H4 (cell line): ENCODE measurements at places on chromosomes 2 and 18. TPM values are rescaled to one million over a fixed set of nuclear protein-coding genes. Genes with fewer than 3 reads are reported as not detected.
A peak's percentile ranks its signal among the peaks of the same experiment; 100 is the strongest.

The AMMECR1L gene
- total RNA-seq = 11.8 and 13.9 TPM in 2 replicates

The EN1 gene
- total RNA-seq = 0.06 and 0.35 TPM in 2 replicates

The REG3G gene
- not detected in 2 replicates for total RNA-seq

The IL1A gene
- total RNA-seq = 0.06 TPM in 1 of 2 replicates, not detected in the other

The MBD1 gene
- 28.4 and 36.2 TPM in 2 replicates for total RNA-seq

- peak; percentile 52 for DNase-seq
These were observed 36.0 kb upstream of the STAT1 start for GRCh38 chr2:191049728-191050639.

GRCh38 chr2:160289831-160290230 is 89.8 kb upstream of the ITGB6 start:
- no peak for DNase-seq

DNA sequence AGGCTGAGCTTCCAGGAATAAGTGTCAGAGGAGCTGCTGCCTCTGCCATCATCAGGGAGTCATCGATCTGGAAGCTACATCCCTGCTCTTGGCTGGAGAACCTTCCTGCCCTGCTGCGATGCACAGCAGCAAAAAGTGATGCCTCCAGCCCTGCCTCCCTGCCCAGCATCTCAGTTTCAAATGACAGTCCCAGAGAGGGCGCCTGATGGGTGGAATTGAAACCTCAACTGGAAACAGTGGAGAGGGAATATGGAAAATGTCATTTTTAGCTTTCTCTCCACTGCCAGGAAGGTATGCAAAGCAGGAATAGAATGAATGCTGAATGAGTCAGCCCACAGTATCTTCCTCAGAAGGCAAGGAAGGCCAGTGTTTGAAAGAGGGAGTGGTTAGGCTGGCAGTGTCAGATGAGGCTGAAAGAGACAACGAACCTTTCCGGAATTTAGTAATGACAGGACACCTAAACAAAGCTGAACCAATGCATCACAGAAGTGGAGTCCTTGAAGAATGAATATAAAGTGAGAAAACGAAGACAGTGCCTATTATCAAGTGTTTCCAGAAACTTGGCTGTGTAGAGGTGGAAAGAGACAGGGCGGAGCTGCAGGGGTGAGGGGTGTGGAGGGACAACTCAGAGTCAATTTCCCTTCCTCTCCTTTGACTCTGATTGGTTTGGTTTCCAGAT is 153.9 kb upstream of the NDUFV2 start:
- DNase-seq = peak; percentile 35

DNA sequence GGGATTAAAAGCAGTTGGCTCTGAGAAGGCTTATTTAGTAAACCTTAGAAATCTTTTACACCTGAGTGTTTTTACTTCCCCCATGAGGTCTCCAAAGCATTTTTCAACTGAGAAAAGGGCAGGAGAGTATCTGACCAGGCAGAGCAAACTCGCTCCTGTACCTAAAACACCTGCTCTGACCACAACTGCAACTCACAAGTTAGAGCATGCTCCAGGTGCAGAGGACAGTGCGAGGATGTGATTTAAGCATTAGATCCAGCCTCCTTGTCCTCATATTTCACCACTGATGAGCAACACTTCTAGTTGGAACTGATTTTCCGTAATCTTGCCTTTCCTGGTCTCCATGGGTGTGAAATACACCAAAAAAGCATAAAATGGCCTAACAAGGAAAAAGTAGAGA is 34.5 kb upstream of the TBC1D8 start:
- DNase-seq = no peak

- DNase-seq = no peak
These were observed 87.6 kb downstream of the SMAD2 start for GRCh38 chr18:47842836-47843235.

GRCh38 chr2:110766291-110766690 is 33.9 kb downstream of the ACOXL start:
- DNase-seq = no peak

DNA sequence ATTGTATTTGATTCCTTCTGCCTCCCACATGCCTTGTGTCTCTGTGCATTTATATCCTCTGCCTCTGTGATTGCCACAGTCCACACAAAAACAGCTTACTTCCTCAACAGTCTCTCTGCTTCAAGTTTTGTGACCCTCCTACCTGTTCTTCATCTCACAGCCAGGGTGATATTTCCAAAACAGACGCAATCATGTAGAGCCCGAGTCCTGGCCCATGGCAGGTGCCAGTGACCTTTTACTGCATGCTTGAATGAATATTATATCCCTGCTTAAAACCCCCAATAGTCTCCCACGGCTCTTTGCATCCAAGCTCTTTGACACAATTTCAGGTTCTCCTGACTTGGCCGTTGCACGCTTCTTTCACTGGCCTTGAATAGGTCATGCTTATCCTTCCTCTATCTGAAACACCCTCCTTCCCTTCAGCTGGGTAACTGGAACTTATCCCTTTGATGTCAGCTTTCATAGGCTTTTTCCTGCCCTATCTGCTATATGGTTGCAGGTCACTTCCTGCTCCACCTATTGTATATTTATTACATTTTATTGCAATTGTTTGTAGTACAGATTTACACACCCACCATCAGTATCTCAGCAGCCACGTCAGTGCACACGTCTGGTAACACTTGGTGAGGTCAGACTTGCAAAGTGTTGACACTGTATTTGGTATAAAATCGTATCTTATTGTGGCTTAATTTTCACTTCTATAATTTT is 29.7 kb upstream of the IL1B start:
- no peak for DNase-seq

DNA sequence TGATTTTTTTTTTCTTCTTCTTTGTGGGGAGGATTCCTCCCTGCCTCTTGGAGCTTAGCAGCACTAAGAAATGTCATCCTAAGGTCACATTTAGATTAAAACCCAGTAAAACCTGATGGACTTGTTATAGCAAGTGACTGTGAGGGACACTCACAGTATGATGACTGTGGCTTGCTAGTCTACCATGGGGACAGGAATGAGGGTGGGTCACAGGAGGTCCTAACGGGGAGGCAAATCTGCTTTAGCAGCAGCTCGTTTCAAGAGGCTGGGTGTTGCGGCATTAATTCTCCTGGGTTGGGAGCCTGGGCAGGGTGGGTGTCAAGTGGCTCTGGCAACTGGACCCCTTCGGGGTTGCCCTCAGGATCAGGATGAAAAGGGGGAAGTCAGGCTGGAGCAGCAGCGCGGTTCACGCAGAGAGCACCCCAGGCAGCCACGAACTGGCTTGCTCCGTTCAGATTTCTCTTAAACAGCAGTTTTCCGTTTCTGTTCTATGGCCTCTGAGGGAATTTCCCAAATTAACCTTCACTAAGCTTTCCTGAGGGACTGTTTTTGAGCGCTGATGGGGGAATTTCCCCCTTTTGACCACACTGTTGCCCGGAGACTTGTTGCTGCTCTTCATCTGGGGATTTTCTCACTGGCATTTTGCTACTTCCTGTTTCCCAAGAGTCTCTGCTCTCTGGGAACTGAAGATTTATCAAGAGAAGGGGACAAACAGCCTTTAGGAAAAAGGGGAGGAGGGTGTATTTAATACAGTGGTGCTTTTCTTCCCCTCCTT is 59.8 kb upstream of the PELI1 start:
- peak; percentile 12 for DNase-seq
